ENCODE measurements at places on chromosomes 2 and 18. TPM values are rescaled to one million over a fixed set of nuclear protein-coding genes. Genes with fewer than 3 reads are reported as not detected.
A peak's percentile ranks its signal among the peaks of the same experiment; 100 is the strongest.

ATOH8 gene
- not detected for total RNA-seq

- H3K4me1 ChIP-seq = peaks cover 24% of the 10 kb centered on the region
- H3K4me3 ChIP-seq = no peak overlapping the region
- no peak overlapping the region for H3K27ac ChIP-seq
- no peaks in the 10 kb centered on the region for H3K27me3 ChIP-seq
- H3K36me3 ChIP-seq = no peaks in the 10 kb centered on the region
Observed at GRCh38 chr2:30480703-30481322, 33.8 kb downstream of the LCLAT1 start.

- H3K4me1 ChIP-seq = peaks cover 5% of the 10 kb centered on the region
- no peak overlapping the region for H3K27ac ChIP-seq
- H3K4me3 ChIP-seq = no peak overlapping the region
- DNase-seq = no peak
- H3K27me3 ChIP-seq = peaks cover 17% of the 10 kb centered on the region
Observed at GRCh38 chr2:101986376-101986775, 5.4 kb upstream of the IL1R2 start.

DNA sequence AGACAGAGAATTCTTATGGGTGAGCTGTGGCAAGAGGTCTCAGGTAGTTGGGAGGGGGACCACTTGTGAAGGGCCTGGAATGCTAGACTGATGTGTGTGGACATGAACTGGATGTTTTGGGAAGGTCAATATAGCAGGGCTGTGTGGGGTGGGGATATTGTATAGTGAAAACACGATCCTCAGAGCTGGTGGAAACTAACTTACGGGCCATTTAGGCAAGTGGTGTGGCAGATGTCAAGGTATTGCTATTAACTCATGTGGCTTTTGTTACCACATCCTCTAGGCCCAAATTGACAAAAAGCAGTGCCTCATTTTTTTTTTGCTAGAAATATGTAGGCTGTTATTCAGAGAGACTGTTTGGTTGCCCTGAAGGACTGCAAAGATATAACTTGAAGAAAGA is 8.0 kb upstream of the GALNT1 start:
- H3K27ac ChIP-seq = no peak overlapping the region
- DNase-seq = no peak
- H3K4me3 ChIP-seq = no peak overlapping the region
- H3K27me3 ChIP-seq = peaks cover 19% of the 10 kb centered on the region
- peaks cover 8% of the 10 kb centered on the region for H3K4me1 ChIP-seq

DNA sequence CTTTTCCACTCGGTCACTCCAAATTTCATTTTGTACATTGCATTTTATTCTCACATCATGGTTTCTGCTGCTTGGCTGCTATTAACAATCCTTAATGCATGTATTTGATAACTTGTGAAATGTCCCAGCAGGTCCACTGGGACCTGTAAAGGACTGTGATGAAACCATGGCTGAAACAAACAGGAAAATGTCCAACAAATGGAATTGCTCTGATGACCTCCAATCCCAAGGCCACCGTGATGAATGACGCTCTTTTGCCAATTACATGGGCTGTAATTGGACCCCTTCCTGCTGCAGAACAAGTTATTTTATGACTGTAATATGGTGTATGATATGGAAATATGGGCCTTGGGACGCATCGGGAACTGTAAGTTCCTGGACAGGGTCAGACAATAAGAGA is 224.2 kb upstream of the CXCR4 start:
- H3K27ac ChIP-seq = no peak overlapping the region
- no peaks in the 10 kb centered on the region for H3K36me3 ChIP-seq
- no peaks in the 10 kb centered on the region for H3K4me1 ChIP-seq
- no peaks in the 10 kb centered on the region for H3K27me3 ChIP-seq

DNA sequence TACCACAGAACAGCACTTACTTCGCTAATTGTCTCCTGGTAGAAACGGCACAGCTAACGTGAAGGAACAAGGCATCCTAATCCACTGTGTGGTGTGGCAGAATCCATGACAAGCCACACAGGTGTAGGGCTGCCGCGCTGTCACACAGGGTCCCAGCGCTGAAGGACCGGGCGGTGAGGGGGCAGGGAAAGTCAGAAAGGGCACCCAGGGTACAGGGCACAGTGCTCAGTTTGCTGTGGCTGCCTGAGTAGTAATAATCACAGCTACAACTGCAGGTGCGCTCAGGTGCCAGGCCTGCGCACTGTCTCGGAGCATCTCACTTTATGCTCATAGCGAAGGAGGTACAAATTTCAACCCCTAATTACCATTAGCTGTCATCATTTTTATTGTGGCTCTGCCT is 55.2 kb upstream of the CAB39 start:
- H3K4me3 ChIP-seq = peak overlapping the region; percentile 62
- DNase-seq = no peak
- peaks cover 3% of the 10 kb centered on the region for H3K36me3 ChIP-seq

DNA sequence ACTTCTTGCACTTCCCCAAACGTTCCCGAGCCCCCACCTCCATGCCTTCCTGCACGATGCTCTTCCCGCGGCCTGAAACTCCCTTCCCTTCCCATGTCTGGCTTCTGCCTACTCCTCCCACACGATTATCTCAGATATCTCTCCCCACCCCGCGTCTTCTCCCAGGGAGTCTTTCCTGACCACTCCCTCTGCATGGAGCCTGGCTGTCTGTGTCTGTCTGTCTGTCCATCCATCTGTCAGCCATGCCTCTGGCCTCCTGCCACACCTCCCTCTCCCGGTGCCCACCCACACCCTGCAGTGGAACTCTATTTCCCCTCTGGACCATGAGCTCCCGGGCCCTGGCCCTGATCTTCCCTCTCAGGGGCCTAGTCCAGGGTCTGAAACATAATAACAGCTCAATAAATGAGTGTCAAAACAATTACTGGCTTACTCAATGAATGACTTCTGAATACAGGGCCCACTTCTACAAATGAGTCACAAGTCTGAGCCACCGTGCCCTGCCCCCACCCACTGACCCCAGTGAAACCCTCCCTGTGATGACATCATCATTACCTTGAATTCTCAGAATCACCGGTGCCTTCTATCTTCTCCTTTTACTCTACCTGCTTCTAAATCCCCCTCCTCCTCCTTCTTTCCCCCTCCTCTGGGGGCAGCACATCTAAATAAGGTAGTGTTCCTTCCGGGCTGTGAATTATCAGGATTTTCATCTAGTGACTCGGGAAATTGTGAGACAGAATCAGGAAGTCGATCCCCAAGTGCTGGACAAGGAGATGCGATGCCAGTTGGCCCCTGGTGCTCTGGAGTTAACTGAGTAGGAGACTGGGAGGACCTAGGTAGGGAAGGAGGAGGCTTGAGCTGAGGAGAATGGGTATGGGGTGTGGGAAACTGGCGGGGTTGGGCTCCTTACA is 46.1 kb upstream of the PLB1 start:
- no peak overlapping the region for H3K4me3 ChIP-seq
- H3K27ac ChIP-seq = peak overlapping the region; percentile 75
- no peak for DNase-seq
- peaks cover 15% of the 10 kb centered on the region for H3K4me1 ChIP-seq
- no peaks in the 10 kb centered on the region for H3K36me3 ChIP-seq

DNA sequence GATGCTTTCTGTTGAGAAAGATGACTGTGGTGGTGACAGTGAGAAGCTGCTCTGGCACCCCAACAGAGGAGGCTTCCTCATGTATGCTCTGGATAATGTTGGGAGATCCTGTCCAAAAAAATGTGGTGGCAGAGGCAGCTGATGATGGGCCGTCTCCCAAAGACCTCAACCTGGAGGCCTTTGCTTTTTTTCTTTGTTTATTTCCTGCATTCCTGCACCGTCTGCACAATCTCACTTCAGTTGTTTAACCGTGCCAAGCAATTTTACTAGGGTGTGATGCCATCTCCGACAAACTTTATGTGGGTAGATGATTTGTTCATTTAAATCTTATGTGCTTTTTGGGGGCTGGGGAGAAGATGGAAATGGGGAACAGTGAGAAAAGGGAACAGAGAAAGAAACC is 62.2 kb upstream of the IGFBP5 start:
- no peaks in the 10 kb centered on the region for H3K36me3 ChIP-seq
- peaks cover 16% of the 10 kb centered on the region for H3K27me3 ChIP-seq
- H3K4me3 ChIP-seq = no peak overlapping the region
- no peak for DNase-seq

DNA sequence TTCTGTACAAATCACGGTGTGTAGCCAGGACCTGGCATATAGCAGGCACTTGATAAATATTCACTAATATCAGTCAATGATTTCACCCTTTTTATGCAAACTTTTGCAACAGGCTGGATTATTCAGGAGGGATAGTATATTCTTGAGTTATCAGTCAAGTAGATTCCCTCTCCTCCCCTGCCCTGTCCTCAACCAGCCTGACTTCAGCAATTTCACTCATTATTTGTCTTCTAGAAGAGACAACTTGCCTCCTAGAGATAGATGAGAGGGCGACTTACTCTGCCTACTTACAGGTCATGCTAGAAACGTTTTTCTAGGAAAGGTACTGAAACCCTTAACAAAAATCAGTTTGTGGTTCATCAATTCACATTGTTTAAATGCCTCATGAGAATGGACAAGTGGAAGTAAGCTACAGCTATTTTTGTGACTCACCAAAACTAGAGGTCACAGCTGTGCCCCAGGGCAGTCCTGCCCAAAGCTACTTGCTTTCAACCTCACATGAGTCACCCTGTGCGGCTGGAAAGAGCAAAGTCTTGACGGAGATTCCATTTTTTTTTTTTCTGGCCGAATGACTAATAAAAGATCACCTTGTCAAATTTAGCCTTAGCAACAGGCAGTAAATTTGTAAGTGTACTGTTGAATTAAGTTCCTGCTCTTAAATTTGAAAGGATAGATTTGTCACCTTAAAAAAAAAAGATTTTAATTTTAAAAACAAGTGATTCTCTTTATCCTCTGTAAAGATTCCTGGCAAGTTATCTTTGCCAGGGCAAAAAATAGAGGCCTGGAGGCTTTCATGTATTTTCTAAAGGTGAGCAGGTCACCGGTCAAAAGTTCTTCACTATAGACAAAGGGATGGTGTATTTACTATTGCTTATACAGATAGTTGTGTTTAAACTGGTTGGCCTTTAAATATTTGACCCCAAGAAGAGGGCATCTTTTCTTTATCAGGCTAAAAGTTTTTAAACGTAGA is 109.0 kb upstream of the SLC35G4 start:
- no peaks in the 10 kb centered on the region for H3K4me1 ChIP-seq
- H3K36me3 ChIP-seq = no peaks in the 10 kb centered on the region
- H3K4me3 ChIP-seq = no peak overlapping the region
- H3K27me3 ChIP-seq = peaks cover 29% of the 10 kb centered on the region
